ENCODE measurements at places on chromosomes 2 and 18.

- no peak for DNase-seq
These were observed 111.5 kb upstream of the COPS8 start for GRCh38 chr2:236974148-236974547.

DNA sequence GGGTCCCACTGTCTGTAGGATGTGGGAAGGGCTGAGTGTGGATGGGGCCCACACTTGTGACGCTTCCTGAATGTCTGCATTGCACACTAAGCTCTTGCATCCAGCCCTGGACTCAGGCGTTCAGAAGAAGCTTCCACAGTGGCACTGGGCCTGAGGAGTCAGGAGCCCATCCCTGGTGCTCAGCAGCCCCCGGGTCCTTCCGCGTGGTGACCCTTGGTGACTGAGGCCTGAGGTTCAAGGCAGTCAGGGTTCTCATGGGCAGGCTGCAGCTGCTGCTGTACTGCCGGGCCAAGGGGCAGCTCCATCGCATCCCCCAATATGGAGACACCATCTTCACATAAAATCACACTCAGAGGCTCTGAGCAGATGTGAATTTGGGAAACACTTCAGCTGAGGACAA, 65.8 kb upstream of the TUBA3E start:
- DNase-seq = no peak

- DNase-seq = no peak
These were observed 33.7 kb downstream of the LANCL1 start for GRCh38 chr2:210442878-210443277.

DNA sequence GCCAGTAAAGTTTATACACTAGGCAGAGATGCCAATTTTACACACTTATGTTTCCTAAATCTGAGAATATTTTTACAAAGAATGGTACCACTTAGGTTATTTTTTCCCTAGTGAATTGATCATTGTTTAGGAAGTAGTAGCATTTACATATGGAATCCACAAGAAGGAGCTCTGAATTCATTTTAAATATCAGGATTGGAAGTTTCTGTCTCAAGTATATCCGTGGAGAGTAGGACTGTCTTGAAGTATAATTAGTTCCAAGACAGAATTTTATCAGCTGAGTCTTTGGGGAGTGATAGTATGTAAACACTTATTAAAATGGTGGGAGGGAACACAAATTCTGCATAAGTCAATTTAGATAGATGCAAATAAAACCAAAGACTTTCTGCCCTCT, 82.3 kb upstream of the FAM98A start:
- no peak for DNase-seq

DNA sequence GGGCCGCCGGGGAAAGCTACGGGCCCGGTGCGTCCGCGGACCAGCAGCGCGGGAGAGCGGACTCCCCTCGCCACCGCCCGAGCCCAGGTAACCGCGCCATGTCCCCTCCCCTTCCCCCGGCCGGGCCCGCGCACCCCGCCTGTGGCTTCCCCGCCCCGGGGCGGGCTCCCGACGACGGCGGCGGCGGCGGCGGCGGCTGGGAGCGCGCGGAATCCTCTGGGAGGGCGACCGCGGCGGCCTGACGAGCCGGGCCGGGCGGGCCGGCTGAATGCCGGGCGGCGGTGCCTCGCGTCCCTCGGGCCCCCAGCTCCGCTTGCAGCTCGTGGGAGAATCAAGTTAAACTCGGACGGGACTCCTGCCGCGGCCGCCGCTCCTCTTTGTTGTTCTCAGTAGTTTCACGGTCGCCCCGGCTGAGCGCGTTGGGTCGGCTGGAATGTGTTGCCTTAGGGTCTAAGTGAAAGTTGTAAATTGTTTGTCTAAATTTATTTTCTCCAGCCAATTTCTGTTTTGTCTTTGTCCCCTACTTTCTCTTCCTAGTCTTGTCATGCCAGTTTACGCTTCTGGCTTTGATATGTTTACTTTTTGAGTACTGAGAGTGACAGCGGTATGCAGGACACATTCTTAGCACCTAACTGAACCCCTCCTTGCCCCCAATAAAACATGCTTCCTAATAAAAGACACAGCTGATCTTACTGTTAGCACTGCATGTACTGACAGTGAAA, 685 bp downstream of the SMAD4 start:
- DNase-seq = no peak

DNA sequence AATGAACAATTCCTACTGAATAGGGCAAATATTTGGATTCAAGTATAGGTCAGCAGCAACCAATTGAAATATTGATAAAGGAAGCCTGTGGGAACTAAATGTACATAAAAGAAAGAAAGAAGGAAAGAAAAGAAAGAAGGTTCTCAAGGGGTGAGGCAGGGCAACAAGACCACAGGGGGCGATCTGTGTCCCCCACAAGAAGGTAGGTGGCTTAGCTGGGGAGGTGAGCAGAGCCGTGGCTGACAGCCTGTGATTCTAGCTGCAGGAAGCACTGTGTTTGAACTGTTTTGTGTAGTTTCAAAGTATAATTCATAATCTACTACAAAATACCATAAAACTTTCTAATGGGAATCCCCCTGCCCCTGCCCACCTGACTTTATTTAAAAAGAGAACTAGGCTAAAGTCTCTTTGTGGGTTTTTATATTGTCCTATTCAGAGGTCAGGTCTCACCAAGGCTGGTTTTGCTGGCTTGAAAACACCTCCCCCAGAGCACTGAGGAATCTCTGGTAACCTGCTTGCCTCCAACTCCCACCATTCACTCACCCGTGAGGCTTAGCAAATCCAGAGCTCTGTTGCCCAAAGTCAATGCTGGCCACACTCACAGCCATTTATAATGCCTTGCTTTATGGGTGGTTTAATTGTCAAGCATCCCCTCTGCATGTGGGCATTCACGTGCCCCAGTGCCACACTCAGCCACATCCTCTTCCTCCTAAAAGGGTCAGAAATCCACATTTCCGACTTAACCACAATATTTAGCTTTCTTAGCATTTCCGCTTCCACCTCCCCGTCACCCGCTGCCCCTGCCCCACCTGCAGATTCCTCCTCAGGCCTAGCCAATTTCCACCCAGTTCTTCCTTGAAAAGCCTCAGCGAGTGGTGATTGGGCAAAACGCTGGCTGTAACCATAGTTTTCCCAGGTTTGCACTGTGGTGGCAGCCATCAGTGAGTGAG, 36.4 kb upstream of the LMAN1 start:
- DNase-seq = no peak

- DNase-seq = no peak
These were observed 351.9 kb downstream of the GALR1 start for GRCh38 chr18:77601567-77601966.

GRCh38 chr2:19900931-19901441, 797 bp downstream of the TTC32 start:
- no peak for DNase-seq
